Hematopoietic multipotent progenitor cell treated with erythropoietin and hydrocortisone succinate and interleukin-3 and kit ligand, for 17 days (in vitro differentiated cells): ENCODE measurements at places on chromosomes 5 and 9.

GRCh38 chr5:28499766-28500290 lies 1461.4 kb upstream of the CDH9 start:
- no peak for DNase-seq

- DNase-seq = no peak
Observed at GRCh38 chr5:178223828-178224335, 8.7 kb downstream of the PHYKPL start.

DNA sequence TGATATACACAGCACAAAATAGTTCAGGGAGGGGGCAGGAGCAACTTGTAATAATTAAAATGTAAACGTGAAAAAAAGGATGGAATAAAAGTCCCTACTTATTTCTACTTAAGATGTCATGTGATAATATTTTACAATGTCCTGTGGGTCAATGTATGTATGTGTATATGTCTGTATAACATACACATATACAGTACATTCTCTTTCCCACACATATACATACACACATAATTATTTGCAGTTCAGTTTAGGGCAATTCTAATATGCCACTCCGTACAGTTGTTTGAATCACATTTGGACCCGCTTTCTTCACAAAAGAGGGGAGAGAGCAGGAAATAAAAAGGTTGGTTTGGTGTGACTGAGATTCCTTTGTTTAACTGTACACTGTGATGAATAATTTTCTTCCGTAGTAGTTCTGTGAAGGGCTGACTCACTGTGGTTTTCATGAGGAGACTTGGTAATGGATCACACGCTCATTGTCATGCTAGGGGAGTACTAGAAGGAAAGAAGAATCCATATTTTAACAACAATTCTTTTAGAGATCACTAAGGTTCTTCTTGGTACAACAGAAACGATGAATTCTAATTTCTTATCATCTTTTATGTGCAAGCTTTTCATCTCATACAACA lies 26.2 kb upstream of the ACOT12 start:
- DNase-seq = no peak

DNA sequence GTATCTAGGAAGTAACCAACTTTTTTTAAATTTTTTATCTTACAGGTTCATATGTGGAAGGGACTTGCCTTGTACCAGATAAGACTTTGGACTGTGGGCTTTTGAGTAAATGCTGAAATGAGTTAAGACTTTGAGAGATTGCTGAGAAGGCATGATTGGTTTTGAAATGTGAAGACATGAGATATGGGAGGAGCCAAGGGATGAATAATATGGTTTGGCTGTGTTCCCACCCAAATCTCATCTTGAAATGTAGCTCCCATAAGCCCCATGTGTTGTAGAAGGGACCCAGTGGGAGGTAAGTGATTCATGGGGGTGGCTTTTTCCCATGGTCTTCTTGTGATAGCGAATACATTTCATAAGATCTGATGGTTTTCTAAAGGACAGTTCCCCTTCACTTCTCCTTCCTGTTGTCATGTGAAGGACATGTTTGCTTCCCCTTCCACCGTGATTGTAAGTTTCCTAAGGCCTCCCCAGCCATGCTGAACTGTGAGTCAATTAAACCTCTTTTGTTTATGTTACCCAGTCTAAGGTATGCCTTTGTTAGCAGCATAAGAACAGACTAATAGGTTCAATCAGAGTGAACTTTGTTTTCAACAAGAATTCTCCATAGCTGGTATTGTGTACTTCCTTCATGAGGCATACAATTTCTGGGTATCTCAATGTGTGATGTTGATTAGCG lies 535.6 kb upstream of the MEF2C start:
- no peak for DNase-seq

GRCh38 chr9:40925149-40925548 lies 203.3 kb downstream of the FOXD4L6 start:
- no peak for DNase-seq

- no peak for DNase-seq
Observed at GRCh38 chr5:173594061-173594460, 22.4 kb downstream of the BOD1 start.

DNA sequence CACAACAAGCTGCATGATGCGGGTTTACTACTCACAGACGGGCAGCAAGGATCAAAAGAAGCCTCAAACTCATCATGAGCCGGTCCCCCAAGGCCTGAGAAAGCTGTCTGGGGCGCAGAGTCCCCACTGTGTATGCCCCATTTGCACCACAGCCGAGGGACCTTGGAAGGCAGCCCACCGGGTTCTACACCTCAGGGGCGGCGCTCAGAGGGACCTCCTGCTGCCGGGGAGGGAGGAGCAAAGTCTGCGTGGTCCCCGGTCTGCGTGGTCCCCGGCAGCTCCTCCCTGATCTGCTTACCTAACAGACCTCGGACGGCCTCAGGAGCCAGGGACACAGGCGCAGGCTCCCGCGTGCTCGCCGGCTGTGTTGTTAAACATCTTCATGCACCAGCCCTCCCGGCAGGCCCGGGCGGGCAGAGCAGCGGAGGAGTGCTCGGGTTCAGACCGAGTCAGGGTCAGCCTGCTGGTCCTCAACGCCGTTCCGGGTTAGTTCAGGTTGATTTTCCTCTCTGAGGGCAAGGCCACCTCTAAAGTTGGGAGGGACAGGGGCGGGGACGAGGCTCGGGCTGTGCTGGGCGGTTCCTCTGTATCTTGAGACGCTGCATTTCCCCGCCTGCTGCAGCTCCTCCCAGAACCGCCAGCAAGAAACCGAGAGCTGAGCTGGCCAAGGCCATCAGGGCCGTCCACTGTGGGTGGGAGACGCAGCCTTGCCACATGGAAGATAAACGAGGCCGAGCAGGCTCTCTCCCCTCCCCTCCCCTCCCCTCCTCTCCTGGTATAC lies 74.6 kb downstream of the MRPL36 start:
- no peak for DNase-seq

DNA sequence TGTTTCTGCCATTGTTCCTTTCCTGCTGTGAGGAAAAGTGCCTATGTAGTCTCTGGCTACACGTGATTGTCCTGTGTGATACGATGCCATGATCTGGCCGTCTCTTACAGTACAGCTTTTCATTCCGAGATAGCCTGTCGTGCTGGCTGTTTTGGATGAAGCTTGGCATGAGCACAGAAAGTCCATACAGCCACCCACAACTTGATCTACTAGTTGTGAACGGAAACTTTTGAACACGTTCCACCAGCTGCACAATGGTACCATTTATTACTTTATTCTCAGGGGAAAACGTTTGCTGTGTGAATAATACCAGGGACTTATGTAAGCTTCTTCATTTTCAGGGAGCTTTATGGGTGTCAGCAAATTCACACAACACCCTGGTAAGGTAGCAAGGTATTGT lies 217.6 kb upstream of the ANKRD55 start:
- DNase-seq = no peak

- DNase-seq = peak; percentile 49
Observed at GRCh38 chr9:90870621-90871326, 69.2 kb downstream of the SYK start.

DNA sequence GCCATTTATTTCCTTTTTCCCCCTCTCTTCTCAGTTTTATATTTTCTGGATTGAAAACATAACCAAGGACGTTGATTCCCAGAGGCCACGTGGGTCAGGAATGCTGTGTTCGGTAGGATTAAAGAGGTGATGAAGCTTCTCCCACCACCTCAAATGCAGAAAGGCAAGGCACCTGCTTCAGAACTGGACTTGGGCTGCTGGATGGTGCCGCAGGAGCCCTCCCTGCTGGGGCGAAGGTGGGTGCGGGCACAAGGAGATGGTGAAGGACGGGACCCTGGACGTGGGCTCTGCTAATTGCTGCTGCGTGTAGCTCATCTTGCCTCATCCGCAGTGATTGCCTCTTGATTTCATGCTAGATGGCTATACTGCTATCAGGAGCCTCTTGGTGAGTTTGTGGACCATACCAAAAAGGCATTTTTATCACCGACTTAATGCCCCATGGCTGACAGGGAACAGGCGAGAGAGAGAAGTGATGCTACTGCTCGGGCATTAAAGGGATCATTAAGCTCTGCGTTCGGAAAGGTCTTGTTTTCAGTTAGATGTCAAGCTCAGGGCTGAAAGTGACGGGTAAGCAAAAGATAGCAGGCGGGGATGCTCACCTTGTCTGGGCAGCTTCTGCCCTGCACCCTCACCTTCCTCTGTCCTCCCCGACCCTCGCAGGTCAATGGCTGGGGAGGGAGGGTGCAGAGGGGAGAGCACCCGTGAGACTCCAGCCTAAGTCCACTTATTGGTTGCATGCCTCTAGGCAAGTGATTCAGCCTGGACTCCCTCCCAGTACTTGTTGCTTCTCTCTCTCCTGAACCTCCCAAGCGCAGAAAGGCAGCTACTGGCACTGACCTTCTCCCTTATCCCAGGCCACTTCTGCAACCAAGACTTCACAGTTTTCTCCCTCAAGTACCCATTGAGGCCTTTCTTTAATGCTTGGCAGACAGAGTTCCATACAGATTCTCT lies 71.6 kb upstream of the FSTL4 start:
- DNase-seq = no peak

- DNase-seq = no peak
Observed at GRCh38 chr9:74245866-74246497, 251.2 kb upstream of the RORB start.

- DNase-seq = no peak
Observed at GRCh38 chr5:91946870-91947269, 563.8 kb upstream of the ARRDC3 start.

- DNase-seq = no peak
Observed at GRCh38 chr9:123267481-123268198, 746 bp downstream of the STRBP start.

- DNase-seq = no peak
Observed at GRCh38 chr5:137796279-137796678, 42.1 kb upstream of the HNRNPA0 start.

DNA sequence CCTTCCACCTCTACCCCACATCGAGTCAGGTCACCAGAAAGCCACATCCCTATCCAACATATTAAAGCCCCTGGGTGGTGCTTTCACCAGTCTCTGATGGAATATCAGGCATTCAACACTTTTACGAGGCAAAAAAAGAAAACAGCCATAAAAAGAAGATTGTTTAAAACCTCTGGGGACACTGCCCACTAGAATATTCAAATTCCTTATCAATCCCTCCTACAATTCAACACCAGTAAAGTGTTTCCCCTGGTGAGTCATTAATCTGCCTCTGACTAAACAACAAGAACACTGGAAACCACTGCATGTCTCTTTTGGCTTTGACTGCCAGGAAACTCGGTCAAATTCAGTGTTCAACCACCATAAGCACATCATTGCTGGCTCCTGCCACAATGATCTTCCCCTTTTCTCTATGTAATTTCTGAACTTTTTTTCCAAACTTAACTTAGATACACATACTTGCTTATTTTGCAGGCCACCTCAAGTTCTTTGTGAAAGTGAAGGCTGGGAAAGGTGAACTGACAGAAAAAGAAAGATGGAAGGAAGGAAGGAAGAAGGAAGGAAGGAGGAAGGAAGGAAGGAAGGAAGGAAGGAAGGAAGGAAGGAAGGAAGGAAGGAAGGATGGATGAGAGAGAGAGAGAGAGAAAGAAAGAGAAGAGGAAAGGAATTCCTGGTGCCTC lies 105.3 kb downstream of the PAX5 start:
- no peak for DNase-seq

DNA sequence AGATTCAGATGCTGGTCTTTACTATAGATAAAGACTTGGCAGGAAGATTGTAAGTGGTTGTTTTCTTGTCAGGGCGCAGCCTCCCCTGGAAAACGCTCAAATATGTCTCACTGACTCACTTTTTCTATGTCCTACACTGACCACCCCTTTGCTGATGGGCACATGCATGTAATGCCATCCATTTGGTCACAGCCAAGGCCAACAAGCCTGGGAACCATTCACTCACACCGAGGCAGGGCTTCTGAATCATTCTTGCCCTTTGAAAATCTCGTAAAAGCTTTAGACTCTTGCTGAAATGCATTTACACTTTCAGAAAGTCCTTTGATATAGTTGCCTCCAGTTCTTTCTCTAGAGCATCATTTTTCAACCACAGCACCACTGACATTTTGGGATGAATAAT lies 249.4 kb downstream of the ACTL7B start:
- DNase-seq = no peak

GRCh38 chr9:84481231-84481630 lies 140.7 kb upstream of the SLC28A3 start:
- no peak for DNase-seq

DNA sequence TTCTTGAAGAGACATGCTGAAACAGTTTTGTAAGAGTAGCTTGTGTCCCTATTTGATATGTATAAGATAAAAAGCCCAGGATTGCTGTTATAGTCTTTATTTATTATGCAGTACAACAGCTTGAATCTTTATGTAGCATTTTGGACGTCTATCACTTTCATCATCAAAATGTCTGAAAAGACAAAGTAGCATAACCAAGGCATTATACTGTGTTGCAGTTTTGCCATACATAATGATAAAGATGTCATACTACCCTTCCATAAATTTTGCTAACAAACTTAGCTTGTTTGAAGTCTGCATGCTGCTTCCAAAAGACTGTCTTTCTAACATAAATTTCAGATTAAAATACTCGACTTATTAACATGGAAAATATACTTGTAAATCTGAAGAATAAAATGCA lies 127.8 kb downstream of the PRR16 start:
- no peak for DNase-seq

GRCh38 chr5:6197427-6197826 lies 180.9 kb downstream of the MED10 start:
- no peak for DNase-seq

GRCh38 chr5:76617229-76617628 lies 6.0 kb downstream of the F2RL2 start:
- DNase-seq = no peak

GRCh38 chr9:130330202-130330862 lies 64.8 kb downstream of the HMCN2 start:
- no peak for DNase-seq

GRCh38 chr5:34675857-34676256 lies 19.7 kb downstream of the RAI14 start:
- DNase-seq = no peak

DNA sequence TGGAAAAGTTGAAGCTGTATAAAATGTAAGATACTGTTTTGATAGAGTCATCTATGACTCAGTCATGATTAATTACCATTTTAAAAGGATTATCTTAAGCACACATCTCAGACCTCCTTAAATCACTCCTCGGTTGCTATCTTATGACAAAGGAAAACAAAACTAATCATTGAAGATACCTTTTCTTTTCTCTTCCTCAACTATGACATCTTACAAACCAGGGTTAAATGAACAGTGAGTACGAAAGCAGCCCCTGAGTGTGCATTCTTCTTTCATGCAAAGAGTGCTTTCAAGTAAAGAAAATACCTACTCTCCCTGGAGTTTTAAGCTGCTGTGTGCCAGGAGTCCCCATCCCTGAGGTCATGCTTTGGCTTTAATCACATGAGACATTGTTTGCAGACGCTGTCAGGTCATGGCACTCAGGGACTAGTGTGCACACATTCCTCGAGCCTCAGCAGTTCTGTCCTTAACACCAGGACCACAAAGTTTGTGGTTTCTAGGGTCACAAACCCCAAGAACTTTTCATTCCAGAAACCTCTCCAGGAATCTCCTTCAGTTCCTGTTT lies 86.7 kb upstream of the ICE1 start:
- DNase-seq = no peak

- no peak for DNase-seq
Observed at GRCh38 chr5:123997462-123998215, 485.7 kb downstream of the CSNK1G3 start.

DNA sequence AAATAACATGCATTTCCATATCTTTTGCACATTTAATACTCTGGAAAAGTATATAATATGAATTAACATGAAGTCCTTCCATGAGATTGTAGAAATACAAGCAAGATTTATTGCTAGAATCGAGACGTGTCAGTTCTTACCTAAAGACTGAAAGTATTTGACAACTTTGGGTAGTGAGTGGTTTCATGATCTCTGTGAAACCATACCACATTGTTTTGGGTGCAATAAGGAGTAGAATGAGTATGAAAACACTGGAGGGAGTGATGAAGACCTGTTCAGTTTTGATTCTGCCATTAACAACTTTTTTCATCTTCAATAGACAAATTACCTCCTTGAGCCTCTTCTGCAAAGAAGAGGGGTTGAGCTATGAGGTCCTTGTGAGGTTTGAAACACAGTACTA lies 133.7 kb downstream of the NUDT12 start:
- no peak for DNase-seq
